Trophoblast cell (in vitro differentiated cells and primary cell): ENCODE measurements at places on chromosomes 11 and 22.

GRCh38 chr22:25623310-25623734 lies 58.8 kb downstream of the GRK3 start:
- no peak for DNase-seq

- no peak for DNase-seq
These were observed 131.8 kb upstream of the RAG2 start for GRCh38 chr11:36729825-36730224.

DNA sequence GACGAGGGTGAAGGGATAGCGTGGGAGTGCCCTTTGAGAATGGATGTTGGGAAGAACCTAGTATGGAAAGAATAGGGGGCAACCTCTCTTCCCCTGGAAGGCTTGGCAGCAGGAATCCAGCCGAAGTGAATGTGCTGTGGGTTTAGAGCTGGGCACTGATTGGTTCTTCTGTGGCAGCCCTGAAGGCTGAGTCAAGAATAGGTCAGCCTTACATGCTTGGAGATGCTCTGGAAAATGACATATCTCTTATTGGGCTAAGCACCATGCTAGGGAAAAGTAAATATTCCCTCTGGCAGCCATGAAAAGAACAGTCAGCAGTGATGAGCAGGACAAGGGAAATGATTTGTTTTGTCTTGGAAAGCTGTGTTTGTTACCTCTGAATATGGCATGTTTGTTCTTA lies 149.5 kb downstream of the COMMD9 start:
- DNase-seq, result no peak

DNA sequence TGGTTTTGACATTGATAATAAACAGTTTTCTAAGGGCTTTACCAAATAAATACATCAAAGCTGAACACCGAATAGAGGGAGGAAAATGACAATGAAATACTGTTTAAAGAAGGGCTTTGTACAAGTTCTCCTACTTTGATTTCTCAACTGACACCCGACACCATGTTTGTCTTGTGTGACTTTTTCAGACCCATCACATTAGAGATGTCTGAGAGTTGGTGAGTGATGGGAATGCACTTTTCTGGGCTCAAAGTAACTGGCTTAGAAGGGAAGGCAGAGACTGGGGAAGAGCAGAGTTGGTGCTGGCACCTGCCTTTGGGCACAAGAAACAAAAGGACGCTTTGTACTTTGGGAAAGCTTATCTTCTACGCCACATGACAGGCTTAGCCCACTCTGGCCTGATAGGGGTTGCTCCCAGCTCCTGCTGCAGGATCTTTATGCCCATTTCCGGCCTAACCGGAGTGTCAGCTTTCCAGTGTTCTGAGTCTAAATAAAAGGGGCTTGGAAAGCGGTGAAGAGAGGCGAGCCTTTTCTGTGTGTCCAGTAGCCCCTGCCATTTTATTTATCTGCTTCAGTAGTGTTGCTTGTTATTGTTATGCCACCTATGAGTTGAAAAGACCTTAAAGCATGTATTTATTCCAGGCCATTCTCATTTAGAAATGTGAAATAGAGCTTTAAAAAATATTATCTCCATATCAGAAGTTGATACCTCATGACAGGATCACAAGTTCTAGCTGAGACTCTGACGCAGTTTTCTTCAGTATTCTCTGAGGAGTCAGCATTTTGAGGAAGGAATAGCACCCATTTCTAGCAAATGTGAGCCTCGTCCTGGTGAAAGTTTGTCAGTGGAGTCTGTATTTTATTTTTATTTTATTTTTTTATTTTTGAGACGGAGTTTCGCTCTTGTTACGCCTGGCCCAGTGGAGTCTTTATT lies 24.2 kb downstream of the KREMEN1 start:
- DNase-seq, result no peak

DNA sequence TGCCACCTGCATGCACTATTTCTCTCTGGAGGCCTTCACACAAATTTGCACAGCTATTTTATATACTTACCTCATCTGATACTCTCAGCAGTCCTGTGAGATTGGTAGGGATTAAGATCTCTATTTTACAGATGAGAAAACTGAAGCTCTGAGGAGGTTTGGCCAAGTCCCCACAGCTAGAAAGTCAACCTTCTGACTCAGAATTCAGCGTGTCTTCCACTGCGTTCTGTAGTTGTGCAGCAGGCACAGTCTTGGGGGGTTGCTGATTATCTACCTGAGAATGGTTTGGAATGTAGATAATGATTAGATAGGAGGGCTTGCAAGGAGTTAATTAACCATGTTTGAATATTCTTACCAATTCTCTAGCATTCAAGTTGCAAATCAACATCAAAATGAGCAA lies 2.5 kb upstream of the SORL1 start:
- no peak for DNase-seq

DNA sequence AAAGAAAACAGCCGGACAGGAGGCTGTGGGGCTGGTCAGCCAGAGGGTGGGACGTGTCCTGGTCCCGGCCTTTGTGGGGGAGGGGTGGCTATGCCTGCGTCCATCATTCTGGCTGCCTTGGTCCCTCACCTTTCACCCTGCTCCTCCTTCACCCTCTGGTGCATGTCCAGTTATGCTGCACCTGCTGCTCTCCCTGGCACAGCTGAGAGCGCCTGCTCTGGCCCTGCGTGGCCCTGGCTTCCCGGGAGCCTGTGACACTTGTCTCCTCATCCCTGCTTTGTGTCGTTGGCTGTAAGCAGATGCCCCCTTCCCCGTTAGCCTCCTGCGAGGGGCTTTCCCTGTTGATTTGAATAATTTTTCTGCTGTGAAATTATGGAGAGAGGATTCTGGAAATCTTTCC lies 16.6 kb downstream of the PHRF1 start:
- no peak for DNase-seq

DNA sequence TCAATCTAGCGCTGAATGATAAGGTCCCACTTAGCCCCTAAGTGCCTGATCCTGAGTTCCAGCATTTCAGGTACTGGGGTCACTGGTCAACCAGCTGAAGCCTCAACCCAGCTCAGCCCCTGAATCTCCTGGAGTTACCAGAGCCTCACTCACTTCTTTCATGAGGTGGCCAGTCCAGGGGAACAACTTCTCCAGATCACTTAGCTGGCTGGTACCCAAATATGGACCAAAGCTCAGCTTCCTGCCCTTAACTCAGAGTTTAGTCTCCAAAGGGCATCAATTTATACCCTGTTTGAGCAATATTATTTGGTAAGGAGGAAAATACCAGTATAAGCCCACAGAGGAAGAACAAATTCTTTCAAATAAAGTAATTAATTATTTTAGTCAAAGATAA lies 105.6 kb downstream of the SLC1A2 start:
- DNase-seq, result no peak

- DNase-seq, result peak; percentile 31
These were observed 102.0 kb downstream of the CYP2R1 start for GRCh38 chr11:14789879-14790484.

DNA sequence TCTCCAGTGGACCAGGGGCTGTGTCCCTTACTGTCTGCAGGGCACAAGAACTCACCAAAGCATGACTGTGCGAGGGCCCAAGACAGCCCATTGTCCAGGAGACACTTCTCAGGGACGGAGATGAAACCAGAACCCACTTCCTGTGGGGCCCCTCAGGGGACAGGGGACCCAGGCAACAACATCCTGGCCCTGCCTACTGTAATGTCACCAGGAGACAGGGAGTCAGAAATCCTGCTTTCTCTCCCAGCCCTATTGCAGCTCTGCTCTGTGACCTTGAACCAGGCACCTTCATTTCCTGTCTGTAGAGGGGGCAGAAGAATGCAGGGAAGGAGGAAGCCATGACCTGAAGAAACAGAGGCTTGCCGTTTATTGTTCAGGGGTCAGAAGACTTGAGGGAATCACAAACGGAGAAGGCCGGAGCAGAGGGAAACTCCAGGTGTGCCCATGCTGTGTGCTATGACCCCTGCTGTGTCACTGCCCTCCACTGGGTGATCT lies 98.0 kb downstream of the NAT10 start:
- no peak for DNase-seq
